ENCODE measurements at places on chromosomes 5 and 9.

DNA sequence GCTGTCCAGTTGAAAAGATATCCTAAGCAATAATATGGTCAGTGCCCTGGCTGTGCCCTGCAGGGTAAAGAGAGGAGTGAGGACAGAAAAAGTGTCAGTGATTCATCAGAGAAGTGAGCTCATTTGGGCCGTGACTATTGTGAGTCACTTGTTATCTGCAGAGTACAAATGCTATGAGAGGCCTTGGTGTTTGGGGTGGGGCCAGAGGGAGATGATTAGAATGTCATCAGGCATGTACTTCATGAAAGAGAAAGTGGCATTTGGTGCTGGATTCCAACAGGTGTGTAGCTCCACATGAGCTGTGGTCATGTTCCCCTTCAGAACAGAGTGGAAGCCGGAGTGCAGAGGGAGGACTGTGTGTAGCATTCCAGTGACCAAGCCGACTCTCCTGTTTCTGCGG is 174.1 kb downstream of the KDM4C start:
- DNase-seq, result no peak

DNA sequence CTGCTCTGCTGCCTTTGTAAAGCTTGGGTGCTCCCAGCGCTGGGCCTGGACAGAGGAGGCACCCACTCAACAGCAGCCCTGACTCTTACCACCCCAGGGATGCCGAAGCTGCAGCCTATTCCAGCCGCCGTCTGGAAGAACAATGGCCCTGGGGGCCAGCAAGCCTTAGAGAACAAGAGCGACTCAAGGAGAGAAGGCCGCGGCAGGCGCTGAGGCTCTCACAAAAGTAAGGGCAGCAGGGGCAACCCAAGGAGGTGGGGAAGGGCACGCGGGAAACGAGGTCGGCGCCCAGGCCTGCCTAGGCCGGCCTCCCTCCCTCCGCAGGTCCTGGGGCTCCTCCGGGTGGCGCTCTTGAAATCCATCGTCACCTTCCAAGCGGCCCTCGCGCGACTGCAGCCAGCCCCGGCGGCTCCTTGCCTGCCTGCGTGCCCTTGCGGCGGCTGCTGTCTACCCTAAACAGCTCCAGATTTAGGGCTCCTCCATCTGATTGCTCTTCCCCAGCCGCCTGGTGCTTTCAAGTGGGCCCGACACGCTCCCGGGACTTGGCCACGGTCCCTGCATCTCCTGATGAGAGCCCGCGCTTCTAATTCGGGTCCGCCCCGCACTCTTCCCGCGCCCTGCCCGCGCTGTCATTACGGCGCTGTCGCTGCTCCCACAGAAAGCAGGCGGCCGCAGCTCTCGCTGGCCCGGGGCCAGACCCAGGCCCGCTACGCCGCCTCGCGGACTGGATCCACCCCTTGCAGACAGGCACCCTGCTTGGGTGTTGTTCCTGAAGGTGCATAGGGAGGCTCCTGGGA is 213.3 kb downstream of the SEMA6A start:
- no peak for DNase-seq

DNA sequence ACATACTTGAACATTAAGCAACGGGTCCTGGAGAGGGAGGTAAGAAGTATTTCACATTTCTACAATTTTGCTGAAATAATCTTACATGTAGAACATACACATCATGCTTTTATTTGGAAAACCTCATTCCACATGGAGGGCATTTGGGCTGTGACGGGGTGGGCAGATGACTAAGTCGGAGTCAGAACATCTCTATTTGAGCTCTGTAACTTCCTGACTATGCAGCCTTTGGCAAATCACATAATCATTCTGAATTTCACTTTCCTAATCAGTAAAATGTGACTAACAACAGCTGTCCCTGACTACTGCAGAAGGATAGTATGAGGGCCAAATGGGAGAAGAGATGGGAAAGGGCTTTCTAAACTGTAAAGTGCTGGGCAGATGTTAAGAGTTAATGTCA is 17.1 kb upstream of the IL6ST start:
- peak; percentile 33 for DNase-seq

DNA sequence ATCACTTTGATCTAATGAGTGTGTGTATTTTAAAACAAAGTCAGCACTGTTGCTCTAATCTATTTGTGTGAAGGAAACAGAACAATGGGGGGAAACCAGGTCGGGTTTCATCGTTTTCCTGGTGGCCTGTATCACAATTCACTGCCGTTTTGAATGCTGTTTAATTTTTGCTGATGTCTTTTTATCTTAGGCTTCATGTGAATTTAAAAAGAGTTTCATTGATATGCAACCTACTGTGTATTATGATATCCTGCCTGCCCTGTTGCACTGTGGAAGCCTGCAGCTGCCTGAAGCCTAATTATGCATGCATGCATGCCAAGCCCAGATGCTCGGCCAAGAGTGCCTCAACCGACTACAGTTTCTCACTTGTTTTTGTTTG is 307.5 kb downstream of the ZNF608 start:
- DNase-seq, result no peak

GRCh38 chr9:136782452-136782851 is 8.7 kb upstream of the TMEM141 start:
- DNase-seq, result no peak

- DNase-seq, result peak; percentile 65
Measured at GRCh38 chr5:172223901-172224873, 30.2 kb downstream of the EFCAB9 start.

GRCh38 chr9:84121991-84122523 is 141.5 kb downstream of the RMI1 start:
- no peak for DNase-seq

DNA sequence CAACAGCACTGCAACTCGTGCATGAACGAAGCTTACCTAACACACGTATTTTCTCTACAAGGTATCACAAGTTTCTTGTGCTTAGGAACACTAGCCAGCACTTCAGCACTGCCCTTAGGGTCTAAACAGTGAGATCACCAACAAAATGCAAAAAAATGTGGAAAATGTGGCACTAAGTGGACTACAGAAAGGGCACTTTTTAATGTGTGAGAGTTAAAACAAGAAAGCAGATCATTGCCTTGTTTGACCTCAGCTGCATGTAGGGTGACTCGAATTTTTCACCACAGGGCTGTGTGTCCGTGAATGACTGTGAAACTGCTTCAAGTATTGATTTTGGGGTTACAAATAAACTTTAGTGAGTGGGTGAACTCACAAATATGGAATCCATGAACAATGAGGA is 90.5 kb downstream of the MARCHF3 start:
- no peak for DNase-seq

DNA sequence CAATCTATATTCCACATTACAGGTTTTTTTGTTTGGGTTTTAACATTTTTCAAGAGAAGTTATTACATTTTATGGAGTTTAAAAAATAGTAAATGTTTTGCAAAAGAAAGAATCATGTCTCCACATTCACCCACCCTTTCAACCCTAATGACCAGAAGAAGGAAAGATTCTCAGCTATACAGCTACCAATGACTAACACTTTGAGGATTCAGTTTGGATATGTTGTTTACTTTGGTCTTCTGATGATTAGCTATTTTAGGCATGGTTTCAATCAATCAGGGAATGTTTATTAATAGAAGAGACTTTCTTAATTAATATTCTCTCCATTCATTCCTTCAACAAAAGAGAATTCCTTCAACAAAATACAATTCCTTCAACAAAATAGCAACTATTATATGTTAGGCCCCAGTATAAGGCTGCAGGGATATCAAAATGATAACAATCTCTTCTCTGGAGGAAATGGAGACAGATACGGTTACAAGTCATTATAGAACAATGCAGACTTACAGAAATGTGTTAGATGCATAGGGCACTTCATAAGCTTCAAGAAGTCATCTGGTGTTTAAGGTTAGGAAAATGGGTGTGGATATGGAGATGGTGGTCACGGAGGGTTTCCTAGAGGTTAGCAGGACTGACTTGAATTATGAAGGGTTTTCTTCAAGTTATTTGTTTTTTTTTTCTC is 9.3 kb upstream of the NR3C1 start:
- DNase-seq, result no peak

DNA sequence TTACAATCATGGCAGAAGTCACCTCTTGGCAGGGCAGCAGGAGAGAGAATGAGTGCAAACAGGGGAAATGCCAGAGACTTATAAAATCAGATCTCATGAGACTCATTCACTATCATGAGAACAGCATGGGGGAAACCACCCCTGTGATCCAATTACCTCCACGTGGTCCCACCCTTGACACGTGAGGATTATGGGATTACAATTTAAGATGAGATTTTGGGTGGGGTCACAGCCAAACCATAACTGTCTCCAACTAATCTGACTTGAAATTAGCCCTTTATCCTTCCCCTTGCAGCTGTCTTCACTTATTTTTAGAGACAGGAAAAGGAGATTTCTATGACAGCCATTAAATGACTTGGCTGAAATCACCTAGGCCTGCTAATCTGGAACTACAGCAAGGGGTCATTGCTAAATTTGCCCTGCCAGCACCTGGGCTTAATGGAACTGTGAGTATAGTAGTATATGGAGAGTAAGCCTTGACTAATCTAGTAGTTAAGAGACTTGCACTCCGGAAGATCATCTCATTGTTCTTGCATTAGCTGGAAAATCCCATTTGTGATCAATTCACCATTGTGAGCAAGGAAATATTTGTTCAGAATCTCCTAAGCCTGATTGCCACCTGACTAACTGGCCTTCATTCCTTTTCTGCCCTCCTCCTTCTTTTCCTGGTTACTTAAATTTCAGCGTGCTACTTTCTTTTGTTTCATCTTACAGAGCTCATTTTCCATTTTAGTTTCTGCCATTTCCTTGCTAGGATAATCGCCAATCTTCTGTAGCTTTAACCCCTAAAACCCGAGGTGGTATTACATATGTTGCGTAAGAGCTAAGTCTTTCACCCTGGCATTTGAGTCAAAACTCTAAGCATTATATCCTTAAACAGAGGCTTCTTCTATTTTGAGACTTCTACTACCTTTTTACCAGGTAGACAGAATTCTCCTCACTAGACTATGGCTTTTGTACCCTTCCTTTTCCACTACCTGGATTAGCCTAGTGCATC is 65.3 kb upstream of the RUSC2 start:
- DNase-seq, result no peak

DNA sequence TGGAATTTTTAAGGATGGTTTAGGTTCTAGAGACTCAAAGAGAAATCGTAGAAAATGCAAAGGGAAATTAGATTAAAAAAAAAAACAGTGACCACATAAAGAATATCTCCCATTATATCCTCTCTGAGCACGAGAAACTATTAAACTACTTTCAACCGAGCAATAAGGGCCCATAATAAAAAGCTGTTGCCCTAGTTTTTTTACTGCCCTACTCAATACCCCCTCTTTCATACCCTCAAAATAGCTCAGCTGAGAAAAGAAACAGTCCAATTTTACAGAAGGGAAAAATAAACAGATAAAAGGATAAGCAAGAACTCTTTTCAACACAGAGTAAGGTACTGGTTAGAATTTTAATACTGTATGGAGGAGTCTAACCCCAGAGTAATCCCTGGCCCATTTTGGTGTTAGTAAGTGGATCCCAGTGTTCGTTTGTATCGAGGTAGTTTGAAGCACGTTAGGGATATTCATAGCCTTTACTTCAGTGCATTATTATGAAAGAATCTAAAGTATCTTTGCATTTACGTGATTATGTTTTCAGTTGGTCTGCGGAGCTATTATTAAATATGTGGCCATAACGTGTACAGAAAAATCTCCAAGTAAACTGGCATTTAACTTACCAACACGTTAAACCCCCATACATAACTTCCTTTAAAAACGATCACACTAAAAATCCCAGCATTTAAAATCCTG is 980 bp upstream of the RHOBTB3 start:
- DNase-seq, result no peak

GRCh38 chr9:122158202-122158601 is 1.4 kb downstream of the NDUFA8 start:
- peak; percentile 10 for DNase-seq

GRCh38 chr5:52767766-52768480 is 19.8 kb upstream of the ITGA1 start:
- no peak for DNase-seq

DNA sequence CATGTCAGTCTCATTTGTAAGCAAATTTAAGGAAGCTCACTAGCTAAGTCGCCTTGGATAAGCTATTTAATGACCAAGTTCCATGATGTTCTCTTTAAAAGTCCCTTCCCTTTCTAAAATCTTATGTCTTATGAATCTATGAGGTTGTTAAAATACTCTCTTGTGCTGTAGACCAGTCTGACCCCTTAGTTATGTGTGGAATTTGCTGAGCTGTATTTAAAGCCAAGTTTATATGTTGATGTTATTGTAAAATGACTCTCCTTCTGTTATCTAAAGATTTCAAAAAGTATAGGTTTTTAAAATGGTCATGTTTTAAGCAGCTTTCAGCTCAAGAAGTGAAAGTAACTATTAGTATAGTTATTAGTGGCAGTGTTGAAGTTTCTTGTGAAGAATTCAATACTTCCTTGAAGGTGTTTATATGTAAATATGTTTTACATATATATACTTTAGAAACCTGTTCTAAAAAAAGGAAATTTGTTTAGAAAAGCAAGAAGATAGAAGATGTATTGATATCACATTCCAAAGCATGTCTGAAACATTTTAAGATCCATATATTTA is 92.2 kb downstream of the CDC42SE2 start:
- DNase-seq, result no peak

- no peak for DNase-seq
Measured at GRCh38 chr5:158064334-158065123, 205.6 kb upstream of the CLINT1 start.

GRCh38 chr5:137563646-137564397 is 64.7 kb upstream of the SPOCK1 start:
- no peak for DNase-seq

DNA sequence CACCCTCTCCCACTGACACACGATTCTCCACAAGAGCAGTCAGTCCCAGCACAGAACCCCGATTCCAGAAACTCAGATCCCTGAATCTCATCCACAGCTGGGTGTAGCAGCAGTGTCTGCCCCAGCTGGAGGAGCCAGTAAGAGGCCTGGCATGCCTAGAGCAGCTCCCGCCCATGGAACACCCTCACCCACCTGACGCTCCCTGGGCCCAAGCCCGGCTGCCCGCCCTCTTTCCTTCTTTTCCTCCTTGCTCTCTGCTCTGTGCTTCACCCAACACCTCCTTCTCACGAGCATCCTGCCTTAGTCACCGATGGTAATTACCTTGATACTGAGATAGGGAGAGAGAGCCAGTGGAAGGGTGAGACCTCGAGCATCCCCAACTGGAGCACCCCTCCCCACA is 8.7 kb downstream of the PCDH1 start:
- DNase-seq, result no peak

GRCh38 chr9:86655147-86655546 is 292.2 kb downstream of the GAS1 start:
- DNase-seq, result no peak

- DNase-seq, result no peak
Measured at GRCh38 chr5:162529886-162530285, 462.3 kb downstream of the GABRG2 start.

- DNase-seq, result no peak
Measured at GRCh38 chr9:128245421-128246151, 30.2 kb downstream of the GOLGA2 start.

DNA sequence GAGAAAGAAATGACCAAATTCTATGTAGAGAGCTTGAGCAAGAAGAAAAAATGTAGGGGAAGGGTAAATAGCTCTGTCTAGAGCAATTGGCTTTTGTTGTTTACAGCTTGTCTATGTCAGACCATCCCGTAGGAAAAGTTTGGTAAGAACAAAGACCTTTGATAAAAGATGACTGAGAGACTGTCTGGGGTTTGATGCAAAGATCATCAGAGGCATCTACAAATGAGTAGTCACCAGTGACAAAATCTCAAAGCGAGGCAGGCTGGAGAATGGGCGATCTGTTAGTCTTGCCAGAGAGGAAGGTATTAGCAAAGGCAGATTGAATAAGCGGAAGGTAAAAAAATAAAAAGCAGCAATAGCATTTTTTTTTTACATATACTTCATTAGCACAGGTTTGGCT is 125.0 kb upstream of the RASGRF2 start:
- no peak for DNase-seq
